Fibroblast of skin of right biceps (primary cell): ENCODE measurements at places on chromosomes 5 and 9.

DNA sequence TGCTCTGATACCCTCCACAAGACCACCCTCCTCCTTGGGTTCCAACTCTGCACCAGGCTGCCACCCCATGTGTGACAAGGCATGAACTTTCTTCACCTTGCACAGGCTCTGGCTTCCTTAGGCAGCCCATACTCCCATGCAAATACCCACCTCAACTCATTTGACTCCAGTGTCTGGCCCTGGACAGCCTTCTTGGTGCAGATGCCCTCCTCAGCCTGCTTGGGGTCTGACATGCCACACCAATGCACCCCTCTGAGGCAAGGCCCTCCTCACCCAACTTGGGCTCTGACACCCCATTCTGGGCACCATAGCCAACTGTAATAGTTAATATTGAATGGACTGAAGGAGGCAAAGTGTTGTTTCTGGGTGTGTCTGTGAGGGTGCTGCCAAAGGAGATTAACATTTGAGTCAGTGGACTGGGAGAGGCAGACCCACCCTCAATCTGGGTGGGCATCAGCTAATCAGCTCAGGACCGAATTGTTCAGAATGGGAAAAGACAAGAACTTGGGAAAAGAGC is 115.0 kb upstream of the EPB41L4A start:
- no peak for DNase-seq

DNA sequence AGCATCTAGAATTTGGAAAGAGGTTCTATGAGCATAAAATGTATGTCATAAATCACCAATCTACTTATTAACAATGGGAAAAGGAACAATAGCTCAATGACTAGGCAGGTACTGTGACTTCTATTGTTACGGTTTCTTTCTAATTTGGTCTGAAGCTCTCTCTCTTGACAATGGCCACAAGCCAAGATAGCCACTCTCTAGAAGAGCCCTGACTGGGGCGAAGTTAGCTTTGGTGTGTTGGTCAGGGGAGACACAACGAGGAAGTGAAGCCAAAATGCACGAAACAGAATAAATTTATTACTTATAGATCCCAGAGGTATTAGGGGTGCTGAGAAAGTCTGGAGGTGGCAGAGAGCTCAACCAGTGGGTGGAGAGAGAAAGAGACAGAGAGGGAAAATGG is 9.4 kb upstream of the RAD23B start:
- no peak for DNase-seq

DNA sequence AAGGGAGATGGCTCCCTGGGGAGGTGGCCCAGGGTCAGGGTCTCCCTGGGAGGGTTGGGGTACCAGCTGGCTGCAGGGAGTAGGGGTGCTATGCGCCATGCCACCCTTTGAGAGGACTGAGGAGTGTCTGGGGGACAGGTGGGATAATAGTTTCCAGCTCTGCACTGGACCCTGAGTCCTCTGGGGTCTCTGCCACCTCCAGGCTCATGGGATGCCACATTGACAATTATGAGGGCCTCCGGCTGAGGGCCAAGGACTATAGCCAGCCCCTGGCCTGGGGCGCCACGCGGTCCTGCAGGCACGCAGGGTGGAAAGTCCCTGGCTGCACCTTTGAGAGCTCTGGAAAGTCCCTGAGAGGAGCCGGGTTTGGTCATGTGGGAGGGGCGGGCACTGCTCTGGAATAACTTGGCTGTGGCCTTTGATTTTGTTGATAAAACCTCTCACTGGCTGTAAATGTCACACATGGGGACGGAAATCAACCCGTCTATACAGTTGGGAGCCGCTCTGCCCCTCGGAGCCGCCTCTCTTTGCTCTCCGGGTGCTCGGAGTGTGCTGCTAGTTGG is 16.0 kb downstream of the TRAF2 start:
- no peak for DNase-seq

GRCh38 chr5:105536675-105537074 is 1974.1 kb upstream of the NUDT12 start:
- DNase-seq: no peak

GRCh38 chr9:34334916-34335315 is 5.5 kb downstream of the NUDT2 start:
- no peak for DNase-seq

DNA sequence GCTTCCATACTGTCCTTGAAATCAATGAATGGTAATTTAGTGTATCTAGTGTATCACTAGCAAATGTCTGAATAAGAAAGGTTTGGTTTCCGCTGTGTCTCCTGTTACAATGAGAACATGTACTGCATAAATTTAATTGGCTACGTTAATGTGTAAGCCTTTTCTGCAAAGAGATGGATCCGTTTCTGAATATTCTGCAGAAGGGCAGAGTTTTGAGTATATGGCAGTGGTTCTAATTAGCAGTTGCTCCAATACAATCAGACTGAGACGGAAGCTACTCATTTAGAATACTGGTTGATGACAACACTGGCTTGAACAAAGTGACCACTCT is 555 bp upstream of the PCDHGC4 start:
- DNase-seq: no peak

- DNase-seq: no peak
These were observed 72.5 kb downstream of the MACROH2A1 start for GRCh38 chr5:135326296-135327254.

DNA sequence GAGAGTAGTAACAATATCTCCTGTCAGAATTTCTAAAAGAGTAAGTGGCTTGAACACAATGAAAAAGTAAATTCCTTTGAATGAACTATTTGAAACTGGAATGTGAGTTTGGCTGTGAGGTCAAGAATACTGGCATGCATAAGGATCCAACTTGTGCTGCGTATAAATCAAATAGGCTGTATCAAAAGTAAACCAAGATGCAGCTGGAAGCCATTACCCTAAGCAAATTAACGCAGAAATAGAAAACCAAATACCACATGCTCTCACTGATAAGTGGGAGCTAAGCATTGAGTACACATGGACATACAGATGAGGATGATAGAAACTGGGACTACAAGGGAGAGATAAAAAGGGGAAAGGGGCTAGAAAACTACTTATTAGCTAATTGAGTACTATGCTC is 24.0 kb upstream of the SRFBP1 start:
- DNase-seq: peak; percentile 32

- no peak for DNase-seq
These were observed 577.5 kb upstream of the CLINT1 start for GRCh38 chr5:158436271-158437065.

DNA sequence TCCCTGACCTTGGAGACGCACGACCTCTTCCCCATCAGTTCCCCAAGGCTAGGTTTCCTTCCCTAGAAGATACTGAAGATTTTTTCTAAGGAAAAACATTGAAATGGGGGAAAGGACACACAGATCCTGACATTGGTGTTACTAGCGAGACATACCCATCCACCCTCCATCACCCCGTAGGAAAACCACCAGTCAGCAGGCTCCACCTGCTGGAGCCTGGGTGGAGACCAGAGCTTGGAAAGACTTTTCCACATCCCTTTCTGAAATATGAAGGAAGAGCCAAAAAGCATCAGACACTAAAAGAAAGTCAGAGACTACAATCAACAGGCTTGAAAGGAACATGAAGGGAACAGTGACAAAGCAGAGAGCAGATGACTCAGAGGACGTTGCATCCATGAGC is 638.0 kb downstream of the IRX1 start:
- peak; percentile 4 for DNase-seq

GRCh38 chr5:7873216-7873615 is 4.3 kb downstream of the MTRR start:
- DNase-seq: no peak

- DNase-seq: no peak
These were observed 478.5 kb upstream of the DMAC1 start for GRCh38 chr9:8278048-8278447.

GRCh38 chr5:12910641-12911040 is 1006.4 kb upstream of the CTNND2 start:
- peak; percentile 41 for DNase-seq

DNA sequence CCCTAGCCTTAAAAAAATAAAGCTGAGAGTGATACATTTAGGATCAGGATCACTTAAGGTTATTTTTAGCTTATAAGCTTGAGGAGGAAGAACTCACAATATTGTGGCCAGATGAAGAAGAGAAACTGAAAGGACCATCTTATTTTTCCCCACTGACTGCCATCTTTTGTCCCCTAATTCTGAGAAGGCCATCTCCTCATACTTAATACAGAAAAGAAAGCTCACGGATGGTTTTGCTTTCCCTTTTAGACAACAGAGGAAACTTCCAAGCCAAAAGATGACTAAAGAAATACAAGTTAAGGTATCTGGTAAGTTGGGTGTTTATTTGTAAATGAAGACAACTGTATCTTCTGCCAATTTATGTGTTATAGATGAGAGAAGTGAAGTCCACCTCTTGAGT is 36.4 kb downstream of the ERAP1 start:
- DNase-seq: no peak
